Fibroblast of skin of back (primary cell): ENCODE measurements at places on chromosomes 4 and X.
A peak's percentile ranks its signal among the peaks of the same experiment; 100 is the strongest.

DNA sequence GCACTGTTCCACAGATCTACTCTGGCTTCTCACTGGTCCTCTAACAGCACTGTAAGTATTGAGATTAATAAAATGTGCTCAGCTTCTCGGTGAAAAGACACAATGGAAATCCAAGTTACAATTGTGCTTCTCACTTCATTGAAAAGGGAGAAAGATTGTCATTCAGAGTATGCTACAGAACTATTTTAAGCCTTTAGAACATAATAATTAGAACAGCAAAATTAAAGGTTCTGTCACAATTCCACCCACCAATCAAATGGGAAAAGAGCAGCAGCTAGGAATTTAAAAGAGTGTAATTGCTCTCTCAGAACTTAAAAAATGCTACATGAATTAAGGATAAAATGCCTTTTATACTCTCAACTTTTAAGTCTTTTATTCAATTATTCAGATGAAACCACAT, 329.4 kb downstream of the ANK2 start:
- no peak for DNase-seq

GRCh38 chr4:95289028-95289634, 259.6 kb downstream of the UNC5C start:
- peak; percentile 3 for DNase-seq

GRCh38 chr4:163747293-163747692, 252.8 kb downstream of the TMA16 start:
- DNase-seq: no peak

DNA sequence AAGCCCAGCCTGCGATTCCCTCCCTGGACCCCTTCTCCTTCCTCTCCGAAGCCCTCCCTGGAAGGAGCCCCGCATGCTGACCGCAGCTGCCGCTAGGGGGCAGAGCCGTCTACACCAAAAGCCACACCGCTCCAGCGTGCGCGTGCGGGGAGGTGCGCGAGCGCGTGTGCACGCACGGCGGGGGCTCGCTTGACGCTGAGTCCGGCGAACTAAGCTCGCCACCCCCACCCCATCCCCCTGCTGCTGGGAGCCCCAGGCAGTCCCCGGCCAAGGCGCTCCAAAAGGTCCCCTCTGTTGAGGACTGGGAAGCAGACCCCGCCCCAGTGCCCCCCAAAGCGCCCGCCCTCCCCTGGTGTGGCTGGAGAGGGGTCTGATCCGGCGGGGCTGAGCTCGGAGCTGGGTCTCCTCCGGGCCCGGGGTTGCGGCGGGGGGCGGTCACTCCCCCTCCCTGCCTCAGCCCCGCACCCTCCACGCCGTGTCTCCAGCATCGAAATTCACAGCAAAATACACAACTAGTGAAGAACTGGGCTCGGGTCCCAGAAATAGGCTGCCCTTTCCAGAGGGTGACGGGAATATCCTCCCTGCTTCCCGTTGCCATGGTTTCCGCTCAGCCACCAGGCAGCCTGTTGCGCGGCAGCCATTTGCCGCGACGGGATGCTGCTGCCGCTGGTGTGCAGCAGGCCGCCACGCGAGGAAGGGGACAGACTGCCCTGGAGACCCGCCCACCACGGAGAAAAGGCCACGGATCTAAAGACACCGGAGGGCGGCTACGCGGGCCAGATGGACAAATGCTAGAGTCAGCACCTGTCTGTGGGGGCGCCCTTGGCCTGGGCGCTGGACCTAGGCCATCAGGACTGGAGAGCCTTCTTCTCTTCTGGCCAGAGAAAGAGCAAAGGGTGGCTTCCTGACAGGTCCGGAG, 11.2 kb upstream of the CCNQ start:
- peak; percentile 63 for DNase-seq

- DNase-seq: peak; percentile 11
Observed at GRCh38 chr4:155667568-155668511, 1.2 kb downstream of the GUCY1A1 start.

GRCh38 chr4:8317474-8317873, 47.9 kb downstream of the HTRA3 start:
- no peak for DNase-seq

DNA sequence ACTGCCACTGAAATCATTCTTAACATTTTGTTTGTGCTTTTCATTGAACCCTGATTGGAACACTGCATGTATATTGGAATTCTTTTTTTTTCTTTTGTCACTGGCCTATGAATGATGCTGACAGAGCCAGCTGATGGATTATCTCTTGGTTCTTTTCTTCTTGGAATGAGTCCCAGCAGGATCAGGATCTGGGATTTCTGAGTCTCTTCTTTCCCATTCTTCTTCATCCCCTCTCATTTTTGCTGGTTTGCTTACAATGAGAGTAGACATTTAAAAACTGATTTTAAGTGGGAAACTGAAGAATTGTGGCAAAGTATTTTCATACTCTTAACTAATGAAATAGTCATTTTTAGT, 9.0 kb downstream of the DCUN1D4 start:
- no peak for DNase-seq

DNA sequence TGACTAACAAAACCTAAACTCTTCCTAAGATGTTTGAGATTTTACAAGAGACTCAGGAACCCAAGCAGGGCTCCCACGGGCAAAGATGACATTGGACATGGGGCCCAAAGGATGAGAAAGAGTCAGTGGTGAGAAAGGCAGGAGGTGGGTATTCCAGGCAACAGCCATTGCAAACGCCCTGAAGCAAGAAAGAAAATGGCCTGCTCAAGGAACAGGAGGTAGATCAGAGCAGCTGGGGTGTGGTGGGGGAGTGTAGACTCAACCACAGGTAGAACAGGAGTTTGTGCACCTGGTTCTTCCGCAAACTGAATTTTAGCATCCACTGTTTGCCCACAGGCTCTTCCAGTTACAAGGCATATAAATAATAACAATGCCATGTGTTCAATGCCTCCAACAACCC, 3.3 kb downstream of the PPP2R2C start:
- no peak for DNase-seq

DNA sequence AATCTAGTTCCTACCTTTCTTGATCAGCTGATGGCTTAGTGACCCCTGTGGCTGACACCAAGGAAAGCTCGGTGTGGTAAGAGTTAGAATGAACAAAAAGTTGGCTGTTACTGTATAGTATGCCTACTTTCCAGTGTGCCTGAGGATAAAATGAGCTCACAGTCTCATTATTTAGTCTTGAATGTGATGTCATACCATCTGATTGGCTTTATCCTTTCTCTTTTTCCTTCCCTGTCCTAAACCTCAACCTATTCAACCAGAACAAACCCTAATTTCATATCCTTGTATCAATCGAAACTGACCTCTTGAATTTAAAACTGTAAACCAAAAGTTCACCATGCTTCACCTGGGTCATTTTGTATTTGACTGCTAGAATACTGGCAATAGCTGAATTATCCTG, 156.4 kb downstream of the PPARGC1A start:
- no peak for DNase-seq

- no peak for DNase-seq
Observed at GRCh38 chrX:137548261-137548660, 17.7 kb upstream of the ZIC3 start.

GRCh38 chrX:33987458-33987857, 144.7 kb downstream of the FAM47A start:
- DNase-seq: no peak

- DNase-seq: peak; percentile 24
Observed at GRCh38 chr4:1012034-1012739, 761 bp downstream of the FGFRL1 start.

- peak; percentile 35 for DNase-seq
Observed at GRCh38 chr4:33722800-33723516, 2521.4 kb downstream of the ARAP2 start.

- DNase-seq: peak; percentile 30
Observed at GRCh38 chrX:150018931-150019361, 80.7 kb upstream of the EOLA2 start.

DNA sequence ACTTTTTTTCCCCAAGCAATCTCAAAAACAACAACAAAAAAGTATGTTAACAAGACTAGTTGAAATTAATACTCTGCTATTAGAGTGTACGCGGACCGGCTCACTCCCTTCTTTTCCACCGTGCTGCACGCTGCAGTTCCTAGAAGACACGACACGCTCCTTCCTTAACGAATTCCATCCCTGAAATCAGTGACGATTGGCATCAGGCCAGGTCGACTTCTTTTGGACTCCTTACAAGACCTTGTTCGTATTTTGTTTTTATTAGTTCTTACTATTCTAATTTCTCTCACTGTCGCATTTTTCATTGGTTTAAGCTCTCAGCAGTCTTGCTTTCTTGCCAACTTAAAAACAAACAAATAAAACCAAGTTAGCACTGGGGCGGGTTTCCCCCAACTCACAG, 175.8 kb upstream of the PITX2 start:
- peak; percentile 46 for DNase-seq

DNA sequence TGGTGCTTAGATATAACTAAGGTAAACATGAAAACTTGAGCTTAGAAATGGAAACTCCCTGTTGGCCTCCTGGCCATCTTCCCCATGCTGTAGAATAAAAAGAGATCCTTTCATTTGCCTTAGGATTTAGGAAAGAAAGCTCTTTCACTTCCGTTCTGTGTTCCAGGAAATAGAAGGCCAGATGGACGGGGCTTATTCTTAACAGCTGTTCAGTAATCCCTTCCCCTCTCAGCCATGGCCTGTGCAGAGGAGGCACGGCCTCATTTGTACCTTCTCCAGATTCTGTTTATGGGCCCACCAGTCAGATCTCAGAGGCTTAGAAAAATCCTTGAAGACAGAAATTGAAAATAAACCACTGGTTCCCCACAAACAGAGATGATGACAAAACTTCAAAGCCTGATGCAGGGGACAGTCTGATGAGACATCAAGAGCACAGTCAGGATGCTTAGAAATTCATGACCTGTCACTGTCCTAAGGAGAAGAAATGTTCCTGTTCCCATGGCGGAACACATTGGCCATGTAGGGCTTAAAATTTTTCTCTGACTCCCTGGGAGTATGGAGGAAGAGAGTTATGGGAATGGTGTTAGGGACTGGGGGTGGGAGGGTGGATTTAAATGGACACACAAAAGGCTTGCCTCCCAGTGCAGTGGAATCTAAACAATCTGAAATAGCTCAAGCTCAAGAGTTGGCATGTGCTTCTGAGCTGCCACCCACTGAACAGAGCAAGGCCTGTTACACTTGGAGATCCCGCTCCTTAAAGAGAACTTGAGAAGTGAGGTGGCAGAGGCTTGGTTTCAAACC, 188.8 kb downstream of the SOWAHB start:
- peak; percentile 79 for DNase-seq

- peak; percentile 20 for DNase-seq
Observed at GRCh38 chrX:22237479-22237878, 35.2 kb upstream of the CBLL2 start.

- DNase-seq: no peak
Observed at GRCh38 chrX:123860983-123861382, 1.1 kb downstream of the XIAP start.

DNA sequence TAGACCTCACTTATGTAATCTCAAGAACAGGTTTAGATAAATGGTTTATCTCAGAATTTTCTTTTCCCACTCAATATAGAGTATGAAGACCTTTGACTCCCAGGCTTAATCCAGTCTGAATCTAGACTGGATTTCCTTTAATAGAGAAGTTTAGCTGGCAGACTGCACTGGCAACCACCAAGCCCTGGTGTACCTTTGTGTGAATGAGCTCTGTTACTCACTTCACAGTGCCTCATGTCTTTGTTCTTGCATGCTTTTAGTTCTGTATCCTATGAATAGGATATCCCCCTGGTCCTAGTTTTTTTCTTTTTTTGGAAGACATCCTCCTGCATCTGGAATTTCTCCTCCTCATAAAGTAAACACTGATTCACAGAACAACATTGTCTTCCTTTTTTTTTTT, 53.2 kb upstream of the MCUB start:
- peak; percentile 22 for DNase-seq

DNA sequence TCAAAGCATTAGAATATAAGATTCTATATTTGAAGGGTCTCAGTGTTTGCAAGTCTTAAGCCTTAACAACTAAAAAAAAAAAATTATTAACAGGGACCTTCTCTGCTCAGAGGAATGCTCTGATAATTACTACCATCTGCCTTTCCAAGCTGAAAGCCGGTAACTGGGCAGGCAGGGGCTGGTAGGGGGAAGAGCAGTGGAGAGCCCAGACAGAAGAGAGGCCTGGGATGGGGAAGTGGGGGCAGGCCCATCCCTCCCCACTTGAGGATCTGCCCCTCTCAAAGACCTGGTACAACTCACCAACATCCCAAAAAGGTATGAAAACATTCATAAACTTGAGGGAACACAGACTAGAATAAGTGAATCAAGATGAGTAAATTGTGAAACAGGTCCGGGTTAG, 113.9 kb downstream of the QDPR start:
- no peak for DNase-seq

DNA sequence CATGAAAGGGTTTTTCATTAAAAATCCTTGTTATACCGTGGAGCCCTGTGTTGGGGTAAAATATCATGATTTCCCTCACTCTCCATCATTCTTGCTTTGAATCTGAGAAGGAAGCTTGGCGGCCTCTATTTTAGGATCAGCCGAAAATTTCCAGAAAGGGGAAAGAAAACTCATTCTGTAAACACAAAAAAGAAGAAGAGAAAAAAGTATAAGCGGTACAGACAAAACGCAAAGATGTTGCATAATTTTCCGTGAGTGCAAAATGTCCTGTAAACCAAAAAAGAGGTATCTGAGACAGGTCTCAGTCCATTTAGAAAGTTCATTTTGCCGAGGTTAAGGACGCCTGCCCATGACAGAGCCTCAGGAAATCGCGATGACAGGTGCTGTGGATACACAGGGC, 5.3 kb downstream of the CSF2RA start:
- no peak for DNase-seq

- DNase-seq: peak; percentile 19
Observed at GRCh38 chrX:65528705-65529340, 5.8 kb downstream of the LAS1L start.

GRCh38 chr4:71907071-71907470, 123.2 kb upstream of the GC start:
- DNase-seq: no peak

DNA sequence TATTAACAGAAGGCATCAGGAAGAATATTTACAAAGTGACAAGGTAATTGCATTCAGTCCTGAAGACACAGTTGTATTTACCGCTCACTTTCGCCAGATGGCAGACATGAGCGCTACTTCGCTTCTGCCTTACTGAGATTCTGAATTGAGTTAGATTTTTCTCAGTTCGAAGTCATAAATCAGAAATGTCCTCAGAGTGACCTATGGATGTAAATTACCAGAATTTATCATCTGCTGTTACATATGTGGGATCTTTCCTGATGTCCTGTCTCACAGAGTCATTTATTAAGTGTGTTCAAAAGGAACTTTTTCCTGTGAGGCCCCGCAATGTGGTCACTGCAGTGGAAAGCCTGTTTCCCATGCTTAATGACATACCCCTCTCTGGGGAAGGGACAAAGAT, 97.3 kb upstream of the DCLK2 start:
- DNase-seq: peak; percentile 61

GRCh38 chr4:110211007-110211769, 12.8 kb upstream of the ELOVL6 start:
- peak; percentile 51 for DNase-seq

GRCh38 chr4:140686796-140687195, 69.4 kb downstream of the TBC1D9 start:
- DNase-seq: peak; percentile 25

- DNase-seq: no peak
Observed at GRCh38 chr4:35247047-35247446, 997.3 kb downstream of the ARAP2 start.

GRCh38 chr4:186203406-186203805, 12.0 kb downstream of the CYP4V2 start:
- DNase-seq: no peak
